ENCODE measurements at places on chromosomes 3 and 15. TPM values are rescaled to one million over a fixed set of nuclear protein-coding genes. Genes with fewer than 3 reads are reported as not detected.

The KLF13 gene
- 84.5 TPM for total RNA-seq

The WDR93 gene
- total RNA-seq, result 0.69 TPM

The GOLGA8S gene
- 0.39 TPM for total RNA-seq

The TMEM207 gene
- total RNA-seq, result not detected

The NCEH1 gene
- 16.3 TPM for total RNA-seq

The GCSAM gene
- 0.17 TPM for total RNA-seq

The SLC22A13 gene
- total RNA-seq, result 0.40 TPM

The FOXL2NB gene
- 5.2 TPM for total RNA-seq

The SAXO2 gene
- 12.0 TPM for total RNA-seq

The ZNF502 gene
- total RNA-seq, result 13.1 TPM

The HACL1 gene
- total RNA-seq, result 24.2 TPM

Data from spinal cord (tissue), 10 donors.